Immature natural killer cell (primary cell): ENCODE measurements at places on chromosomes 7 and 10. TPM values are rescaled to one million over a fixed set of nuclear protein-coding genes. Genes with fewer than 3 reads are reported as not detected.

GRCh38 chr7:99709260-99709659 is 25.7 kb downstream of the CYP3A7 start:
- no peak for DNase-seq

DNA sequence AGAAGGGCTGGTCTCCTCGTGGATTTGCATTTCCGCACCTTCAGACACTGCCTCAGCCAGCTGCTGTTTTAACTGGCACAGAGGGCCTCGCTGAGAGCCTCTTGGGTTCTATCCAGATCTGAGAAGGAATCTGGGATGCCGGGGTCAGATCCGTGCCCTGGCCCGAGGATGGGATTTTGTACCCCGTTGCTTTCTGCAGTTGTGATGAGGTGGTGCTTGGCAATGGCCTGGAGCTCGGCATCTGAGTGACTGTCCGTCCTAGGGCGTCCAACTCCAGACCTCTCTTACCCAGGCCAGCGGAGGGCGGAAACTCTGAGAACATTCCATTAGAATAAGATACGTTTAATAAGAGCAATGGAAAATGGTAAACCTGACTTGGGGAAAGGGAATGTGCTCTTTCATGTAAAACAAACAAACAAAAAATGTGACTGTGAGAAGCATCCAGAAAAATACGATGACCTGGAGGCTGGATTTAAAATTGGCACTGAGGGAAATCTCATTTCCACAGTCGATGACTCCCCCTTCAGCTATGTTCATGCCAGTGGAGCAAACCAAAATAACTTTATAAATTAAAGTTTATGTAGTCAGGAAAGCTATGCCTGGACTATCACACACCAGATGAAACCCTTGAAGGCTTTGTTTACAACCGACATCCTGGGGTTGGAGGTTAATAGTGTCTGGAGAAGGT is 39.6 kb downstream of the GRK5 start:
- DNase-seq, result no peak

GRCh38 chr10:97089209-97089870 is 96.4 kb downstream of the SLIT1 start:
- DNase-seq, result no peak

GRCh38 chr7:157811946-157812345 is 475.1 kb downstream of the DNAJB6 start:
- DNase-seq, result no peak

DNA sequence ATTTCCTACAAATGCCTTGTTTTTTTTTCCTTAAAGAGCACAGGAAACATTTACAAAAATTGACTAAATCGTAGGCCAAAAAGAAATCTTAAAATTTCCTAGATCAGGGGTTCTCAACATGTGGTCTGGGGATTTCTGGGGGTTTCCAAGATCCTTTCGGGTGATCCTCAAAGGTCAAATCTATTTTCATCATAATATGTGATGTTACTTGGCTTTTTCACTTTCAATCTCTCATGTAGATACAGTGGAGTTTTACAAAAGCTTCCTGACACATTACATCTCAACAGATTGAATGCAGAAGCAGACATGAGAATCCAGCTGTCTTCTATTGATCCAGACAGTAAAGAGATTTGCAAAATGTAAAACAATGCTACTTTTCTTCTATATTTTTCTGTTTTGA is 497.3 kb downstream of the INHBA start:
- DNase-seq, result no peak

DNA sequence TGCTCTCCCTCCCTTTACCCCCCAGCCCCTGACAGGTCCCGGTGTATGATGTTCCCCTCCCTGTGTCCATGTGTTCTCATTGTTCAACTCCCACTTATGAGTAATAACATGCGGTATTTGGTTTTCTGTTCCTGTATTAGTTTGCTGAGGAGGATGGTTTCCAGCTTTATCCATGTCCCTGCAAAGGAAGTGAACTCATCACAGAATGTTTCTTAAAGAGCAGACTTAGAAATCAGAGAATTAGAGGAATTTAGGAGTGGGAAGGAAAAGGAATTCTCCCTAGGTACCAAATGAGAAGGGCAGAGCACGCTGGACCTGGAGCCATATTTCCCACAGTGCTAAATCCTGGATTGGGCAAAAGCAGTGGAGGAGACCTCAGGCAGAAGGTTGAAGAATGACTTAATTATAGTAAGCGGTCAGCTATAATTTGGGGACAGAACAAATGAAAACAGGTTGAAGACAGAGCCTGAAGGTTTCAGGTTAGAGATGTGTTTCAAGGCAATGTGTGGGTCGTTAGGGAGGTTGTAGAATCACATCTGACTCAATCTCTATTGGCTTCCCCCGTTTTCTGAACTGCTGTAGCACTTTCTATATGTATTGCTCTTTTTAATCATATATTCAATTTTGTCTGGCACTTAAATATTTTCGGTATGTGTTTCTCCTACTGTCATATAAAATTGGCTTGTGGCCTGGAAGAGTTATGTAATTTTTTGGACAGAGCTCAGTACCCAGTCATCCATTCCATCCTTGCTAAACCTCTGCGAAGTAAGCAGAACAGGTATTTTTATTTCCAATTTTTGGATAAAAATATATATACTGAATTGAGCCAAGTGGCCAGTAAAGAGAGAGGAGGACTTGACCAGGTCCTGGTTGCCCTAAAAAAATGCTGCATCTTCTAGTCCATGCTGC is 210.5 kb upstream of the KLF6 start:
- no peak for DNase-seq

GRCh38 chr10:130770018-130770630 is 541.4 kb downstream of the TCERG1L start:
- DNase-seq, result no peak

- DNase-seq, result no peak
These were observed 197.3 kb downstream of the PPP1R9A start for GRCh38 chr7:95104739-95105138.

The ENO4 gene
- not detected for polyA plus RNA-seq

DNA sequence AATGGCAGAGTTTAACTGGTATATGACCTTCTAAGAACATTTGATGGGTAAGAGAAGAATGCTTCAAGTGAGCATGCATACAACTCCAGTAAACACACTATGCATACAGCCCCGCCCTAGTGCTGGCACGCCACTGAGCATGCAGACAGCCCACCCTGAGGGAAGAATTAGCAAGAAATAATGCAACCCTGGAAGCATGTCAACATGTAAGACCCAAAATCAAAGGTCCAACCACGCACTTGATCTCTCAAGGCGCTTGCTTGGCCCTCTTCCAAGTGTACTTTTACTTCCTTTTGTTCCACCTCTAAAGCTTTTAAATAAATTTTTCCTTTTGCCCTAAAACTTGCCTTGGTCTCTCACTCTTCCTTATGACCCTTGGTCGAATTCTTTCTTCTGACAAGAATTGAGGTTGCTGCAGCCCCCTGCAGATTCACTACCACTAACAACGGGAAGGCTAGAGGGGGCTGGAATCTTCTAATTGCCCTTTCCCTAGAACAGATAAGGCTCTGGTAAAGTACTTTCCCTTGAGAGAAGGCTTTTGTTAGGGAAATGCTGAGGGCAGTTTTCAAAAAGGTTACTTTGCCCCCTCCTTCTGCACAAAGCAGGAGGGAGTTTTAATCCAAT is 3.4 kb downstream of the FAM24B start:
- no peak for DNase-seq

- no peak for DNase-seq
These were observed 176.1 kb downstream of the COBL start for GRCh38 chr7:51140199-51141164.

The ADAM12 gene
- polyA plus RNA-seq, result not detected

DNA sequence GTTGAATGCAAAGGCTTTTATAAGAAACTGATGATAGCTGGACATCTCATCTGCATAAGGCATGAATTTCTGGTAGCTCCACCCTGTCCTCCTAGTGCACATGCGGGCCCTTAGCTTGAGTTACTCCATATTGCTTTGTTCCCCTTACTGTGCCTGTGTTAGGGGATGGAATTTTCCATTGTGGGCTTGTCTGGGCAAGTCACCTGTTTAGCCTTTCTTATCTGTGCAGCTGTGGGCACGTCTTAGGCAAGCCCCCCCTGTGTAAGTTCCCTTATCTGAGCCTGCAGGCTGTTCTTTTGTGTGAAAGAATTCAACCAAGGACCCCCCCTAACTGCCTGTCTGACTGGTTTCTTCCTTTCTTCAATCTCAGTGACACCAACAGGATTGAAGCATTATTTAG is 14.5 kb upstream of the CROT start:
- DNase-seq, result no peak

The TRDMT1 gene
- polyA plus RNA-seq, result 3.6 TPM

GRCh38 chr7:23472956-23473843 is 2.9 kb upstream of the IGF2BP3 start:
- no peak for DNase-seq

DNA sequence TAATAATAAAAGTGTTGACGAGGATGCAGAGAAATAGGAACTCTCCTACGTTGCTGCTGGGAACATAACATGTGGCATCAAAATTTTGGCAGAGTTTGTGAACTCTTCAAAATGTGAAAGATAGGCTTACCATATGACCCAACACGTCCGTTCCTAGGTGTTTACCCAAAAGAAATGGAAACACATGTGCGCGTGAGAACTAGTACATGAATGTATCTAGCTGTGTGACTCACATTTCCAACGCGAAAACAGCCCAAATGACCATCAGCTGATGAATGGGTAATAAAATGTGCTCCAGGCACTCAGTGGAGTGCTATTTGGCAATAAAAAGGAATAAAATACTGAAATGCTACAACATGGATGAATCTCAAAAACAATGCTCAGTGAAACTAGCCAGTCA is 10.4 kb upstream of the ELFN1 start:
- no peak for DNase-seq

- DNase-seq, result no peak
These were observed 50.7 kb upstream of the GHITM start for GRCh38 chr10:84088626-84089025.

GRCh38 chr7:157615852-157616251 is 279.0 kb downstream of the DNAJB6 start:
- no peak for DNase-seq

The AASS gene
- 0.81 TPM for polyA plus RNA-seq

DNA sequence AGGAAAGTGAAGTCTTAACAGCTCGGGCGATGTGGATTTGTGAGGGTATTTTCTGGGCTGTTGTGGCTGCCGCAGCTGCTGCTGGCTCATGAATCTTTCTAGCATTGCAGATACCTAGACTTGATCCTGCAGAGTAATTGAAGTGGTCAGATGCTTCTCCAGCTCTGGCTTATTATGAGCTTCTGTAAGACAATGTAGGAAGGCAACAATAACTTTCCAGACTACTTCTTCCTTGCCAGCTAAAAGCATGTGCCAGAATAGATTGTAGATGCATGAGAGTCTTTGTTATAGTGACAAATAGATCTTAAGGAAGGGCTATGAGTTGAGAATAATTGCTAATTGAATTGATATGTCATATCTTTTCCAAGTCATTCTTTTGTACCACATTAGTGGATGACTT is 461.4 kb upstream of the POT1 start:
- no peak for DNase-seq

DNA sequence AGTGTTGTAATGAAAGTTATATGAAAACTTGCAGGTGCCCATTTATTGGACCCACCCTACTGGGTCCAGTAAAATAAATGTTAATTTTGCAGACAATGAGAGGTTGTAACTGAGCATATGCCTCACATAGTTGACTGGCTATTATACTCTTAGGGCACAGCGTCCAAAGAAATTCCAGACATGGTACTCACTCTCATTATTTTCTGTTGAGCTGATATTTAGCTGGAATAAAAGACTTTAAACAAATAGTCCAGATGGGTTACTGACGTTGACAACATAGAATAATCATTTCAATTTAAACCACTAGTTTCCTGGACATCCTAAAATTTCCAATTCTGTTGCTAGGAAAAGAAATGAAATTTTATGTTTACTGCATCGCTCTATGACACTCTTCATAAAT is 174.5 kb downstream of the ZNF365 start:
- DNase-seq, result no peak

GRCh38 chr7:94510582-94511496 is 1.2 kb downstream of the CASD1 start:
- peak; percentile 46 for DNase-seq

The SUN3 gene
- polyA plus RNA-seq, result not detected

DNA sequence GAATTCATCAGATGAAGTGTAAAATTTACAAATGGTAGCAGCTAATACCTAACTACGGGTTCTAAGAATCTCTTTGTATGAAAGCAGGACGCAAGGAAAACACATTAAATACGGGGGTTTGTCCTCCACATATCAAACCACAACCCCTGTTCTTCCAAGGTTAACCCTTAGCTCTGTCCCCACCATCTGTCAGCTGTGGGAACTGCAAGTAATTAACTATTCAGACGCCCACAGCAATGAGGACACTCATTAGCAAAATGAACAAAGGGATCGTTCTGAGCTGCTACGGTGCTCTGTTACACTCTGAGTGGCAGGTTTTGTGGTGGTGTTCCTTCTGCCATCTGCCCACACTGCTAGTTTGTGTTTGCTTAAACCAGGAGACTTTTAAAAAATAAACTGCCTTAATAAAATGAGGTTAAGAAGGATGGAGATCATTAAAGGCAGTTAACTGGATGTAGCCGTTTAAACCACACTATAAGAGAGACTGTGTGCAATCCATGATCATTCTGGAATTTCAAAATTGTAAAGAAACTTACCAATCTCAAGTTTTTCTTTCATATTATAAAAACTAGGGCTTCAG is 51.4 kb downstream of the C10orf67 start:
- DNase-seq, result no peak

GRCh38 chr7:121085922-121086321 is 97.4 kb downstream of the CPED1 start:
- DNase-seq, result no peak

DNA sequence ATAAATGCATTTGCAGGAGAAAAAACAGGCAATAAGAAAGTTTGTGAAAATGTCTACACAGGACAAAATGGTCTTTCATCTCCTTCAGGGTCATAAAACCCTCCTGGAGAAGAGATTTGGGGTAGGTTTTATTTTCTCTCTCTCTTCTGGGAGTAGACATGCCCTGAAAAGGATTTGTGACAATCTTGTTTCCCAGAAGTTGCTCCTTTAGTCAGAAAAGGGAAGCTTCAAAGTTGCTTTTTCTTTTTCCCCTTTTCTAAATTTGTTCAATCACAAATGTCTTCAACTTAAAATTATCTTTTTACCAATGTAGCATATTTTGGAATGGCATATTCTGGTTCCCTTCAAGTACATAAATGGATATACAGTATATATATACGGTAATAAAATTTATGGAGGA is 9.4 kb upstream of the ANKRD22 start:
- DNase-seq, result no peak

- DNase-seq, result no peak
These were observed 114.4 kb downstream of the RTKN2 start for GRCh38 chr10:62154231-62154630.

- no peak for DNase-seq
These were observed 2.9 kb upstream of the DNAJC1 start for GRCh38 chr10:22006379-22006884.

The ZNF273 gene
- 1.8 TPM for polyA plus RNA-seq

The GHRHR gene
- polyA plus RNA-seq, result not detected

DNA sequence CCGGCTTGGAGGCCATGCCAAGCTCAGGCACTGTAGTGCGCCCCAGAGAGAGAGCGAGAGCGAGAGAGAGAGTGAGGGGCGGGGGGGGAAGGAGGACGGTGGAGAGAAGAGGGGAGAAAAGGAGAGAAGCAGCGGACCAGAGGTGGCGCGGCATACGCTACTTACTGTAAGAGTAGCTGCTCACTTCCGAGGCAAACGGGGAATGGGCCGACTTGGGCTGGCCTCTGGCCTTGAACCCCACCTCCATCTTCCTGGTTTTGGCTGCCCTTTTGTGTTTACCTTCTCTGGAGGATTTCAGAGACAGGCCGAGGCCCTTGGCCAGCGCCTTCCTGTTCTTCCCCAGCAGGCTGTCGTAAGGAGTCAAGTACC is 66.9 kb downstream of the TNRC18 start:
- DNase-seq, result no peak

- DNase-seq, result no peak
These were observed 19.2 kb downstream of the ADAP1 start for GRCh38 chr7:935164-935873.
